Sciatic nerve (tissue), 2 donors: ENCODE measurements at places on chromosomes 5 and 9.

GRCh38 chr5:157956271-157956885 is 97.4 kb upstream of the CLINT1 start:
- no peak for DNase-seq

DNA sequence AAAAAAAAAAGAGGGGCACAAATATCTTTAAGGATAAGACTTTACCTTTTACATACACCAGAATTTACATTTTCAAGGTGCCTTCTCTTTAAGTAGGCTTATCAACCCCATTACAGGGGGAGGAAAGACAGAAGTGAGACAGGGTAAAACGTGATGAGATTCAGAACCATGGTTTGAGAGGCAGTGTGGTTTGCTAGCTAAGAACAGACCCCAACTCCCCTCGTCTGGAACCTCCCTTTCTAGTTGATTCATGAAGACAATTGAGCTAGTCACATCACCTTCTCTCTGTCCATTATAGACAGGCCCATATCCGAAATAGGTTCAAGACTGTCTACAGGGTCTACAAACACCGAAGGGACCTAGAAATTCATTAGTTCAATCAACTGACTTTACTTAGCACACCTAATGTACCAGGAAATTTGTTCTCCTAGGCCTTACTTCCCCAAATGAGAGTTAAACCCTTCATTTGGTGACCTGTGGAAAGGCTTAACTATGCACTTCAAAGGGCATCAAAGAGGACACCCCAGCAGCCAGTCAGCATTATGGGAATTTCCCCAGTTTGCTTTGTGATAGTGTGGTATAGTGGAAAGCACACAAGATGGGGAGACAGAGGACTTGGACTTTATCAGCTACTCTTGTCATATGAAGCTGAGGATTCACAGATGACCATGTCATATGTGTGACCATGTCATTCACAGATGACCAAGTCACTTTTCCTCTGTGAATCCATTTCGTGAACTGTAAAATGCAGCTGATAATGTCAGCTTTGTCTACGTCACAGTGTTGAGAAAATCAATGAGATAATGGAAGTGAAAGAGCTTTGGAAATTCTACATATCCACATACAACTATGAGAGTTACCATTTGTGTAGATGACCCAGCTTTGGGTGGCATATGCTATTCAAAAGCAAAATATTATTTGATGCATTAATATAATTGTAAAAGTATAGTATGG is 40.2 kb upstream of the CYFIP2 start:
- no peak for DNase-seq

DNA sequence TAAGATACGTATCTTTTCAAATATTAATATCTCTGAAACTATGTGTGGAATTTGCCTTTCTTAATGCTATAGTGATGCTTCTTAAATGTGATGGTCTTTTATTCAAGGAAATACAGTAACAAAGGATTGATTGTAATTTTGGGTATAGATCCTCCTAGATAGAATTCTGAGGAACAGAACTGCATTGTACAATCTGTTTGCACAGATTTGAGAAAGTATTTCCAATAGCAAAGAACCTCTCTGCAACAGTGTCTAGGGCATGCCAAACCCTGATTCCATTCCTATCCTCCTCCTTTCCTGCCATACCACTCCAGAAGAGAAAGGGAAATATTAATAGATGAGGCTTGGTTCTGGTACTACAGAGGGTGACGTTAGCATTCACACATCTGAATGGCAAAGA is 10.4 kb downstream of the SMIM15 start:
- DNase-seq, result no peak

GRCh38 chr9:69143291-69143690 is 30.8 kb upstream of the TJP2 start:
- DNase-seq, result no peak

DNA sequence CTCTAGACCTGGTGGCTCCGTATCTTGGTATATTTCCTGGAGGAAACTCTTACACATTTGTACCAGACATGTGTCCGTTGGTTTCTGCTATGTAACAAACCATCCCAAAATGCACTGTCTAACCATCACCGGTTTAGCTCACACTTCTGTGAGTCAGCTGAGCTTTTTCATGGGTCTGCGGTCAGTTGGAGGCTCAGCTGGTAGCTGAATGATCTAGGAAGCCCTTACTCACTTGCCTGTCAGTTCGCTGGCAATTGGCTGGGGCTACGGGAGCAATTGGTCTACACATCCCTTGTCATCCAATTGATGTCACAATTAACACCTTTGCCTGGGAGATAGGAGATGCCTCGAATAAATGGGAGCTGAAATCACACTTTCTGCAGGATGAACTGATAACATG is 11.6 kb upstream of the WHRN start:
- no peak for DNase-seq

- DNase-seq, result no peak
Measured at GRCh38 chr9:109013679-109014607, 644 bp upstream of the CTNNAL1 start.

DNA sequence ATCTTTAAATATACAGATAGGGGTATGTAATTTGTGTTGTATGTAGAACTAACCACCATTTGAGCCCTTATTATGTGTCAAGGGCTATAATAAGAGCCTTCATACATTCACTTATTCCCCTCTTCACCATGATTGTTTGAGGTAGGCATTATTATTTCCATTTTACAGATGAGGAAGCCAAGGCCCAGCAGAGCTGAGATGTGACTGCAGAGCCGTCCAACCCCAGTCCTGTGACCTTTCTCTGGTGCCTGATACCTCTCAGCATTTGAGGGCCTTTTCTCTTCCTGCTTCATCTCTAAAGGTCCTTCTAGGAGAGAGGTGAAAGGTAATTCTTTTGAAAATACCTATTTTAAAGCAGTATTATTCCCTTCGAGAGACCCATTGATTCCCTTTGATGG is 37.3 kb downstream of the PIP5K1B start:
- no peak for DNase-seq
